NCI-H2227 treated with DMSO at 0.1 percent for 48 hours (cell line): ENCODE measurements at places on chromosomes 16 and 17.

DNA sequence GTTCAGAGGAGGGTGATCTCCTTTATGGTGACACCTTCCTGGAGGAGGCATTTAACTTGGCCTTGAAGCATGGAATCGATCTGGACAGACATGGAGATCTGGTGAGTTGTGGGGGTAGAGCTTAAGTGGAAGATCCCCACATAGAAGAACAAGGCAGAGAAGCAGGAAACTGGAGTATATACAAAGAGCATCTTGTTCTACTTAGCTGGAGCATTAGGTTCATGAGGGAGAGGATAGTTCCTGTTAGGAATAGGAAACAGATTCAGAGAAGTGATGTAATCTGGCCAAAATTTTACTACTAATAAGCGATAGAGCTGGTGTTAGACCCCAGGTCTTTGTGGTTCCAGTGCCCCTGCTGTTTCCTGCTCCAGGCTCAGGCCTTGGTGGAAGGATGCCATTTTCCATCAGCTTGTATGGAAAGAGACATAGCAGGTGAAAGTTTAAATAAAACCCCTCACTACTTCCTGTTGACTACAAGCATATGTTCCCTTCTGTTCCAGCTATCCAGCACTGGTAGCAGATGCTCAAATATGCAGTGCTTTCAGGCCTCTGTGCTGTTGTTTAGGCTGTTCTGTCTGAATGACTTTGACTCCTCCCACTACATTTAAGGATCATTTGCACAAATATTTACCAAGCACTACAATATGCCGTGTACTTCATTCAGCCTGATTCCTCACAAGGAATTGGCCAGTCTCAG is 9.4 kb downstream of the RPAIN start:
- no peak for DNase-seq

- no peak for DNase-seq
Measured at GRCh38 chr17:80236911-80237310, 16.7 kb downstream of the SLC26A11 start.

GRCh38 chr16:77788181-77789084 is at the start of gene VAT1L:
Gene VAT1L (plus strand): TSS chr16:77788564. CDS start chr16:77788683, 119 bp downstream.
- DNase-seq: peak; percentile 38

DNA sequence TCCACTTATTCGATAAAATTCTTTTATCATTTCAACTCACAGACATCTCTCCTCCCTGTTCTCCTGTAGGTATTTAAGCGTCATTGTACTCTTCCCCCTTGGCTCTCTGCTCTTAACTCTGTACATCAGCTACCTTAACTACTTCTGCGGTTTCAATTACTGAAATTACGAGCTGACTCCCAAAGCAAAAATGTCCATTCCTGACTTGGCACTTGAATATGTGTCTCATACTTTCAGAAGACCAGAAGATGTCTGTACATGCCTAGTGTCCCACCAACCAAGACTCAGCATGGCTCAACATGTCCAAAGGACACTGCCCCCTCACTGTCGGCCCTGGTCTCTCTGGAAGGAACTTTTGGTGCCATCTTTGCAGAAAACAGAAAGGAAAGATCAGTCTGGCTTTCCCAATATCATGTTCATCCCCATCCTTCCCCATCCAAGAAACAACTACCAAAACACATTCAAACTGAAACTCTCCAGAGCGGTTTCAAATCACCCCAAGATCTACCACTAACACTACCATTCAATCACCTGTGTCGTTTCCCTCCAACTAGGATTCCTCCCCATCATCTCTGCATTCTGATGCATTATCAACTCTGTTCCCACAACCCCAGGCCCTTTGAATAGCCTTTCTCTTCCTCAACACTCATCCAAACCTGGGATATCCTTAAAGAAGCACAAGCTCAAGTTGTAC is 74.9 kb downstream of the ZFHX3 start:
- no peak for DNase-seq

DNA sequence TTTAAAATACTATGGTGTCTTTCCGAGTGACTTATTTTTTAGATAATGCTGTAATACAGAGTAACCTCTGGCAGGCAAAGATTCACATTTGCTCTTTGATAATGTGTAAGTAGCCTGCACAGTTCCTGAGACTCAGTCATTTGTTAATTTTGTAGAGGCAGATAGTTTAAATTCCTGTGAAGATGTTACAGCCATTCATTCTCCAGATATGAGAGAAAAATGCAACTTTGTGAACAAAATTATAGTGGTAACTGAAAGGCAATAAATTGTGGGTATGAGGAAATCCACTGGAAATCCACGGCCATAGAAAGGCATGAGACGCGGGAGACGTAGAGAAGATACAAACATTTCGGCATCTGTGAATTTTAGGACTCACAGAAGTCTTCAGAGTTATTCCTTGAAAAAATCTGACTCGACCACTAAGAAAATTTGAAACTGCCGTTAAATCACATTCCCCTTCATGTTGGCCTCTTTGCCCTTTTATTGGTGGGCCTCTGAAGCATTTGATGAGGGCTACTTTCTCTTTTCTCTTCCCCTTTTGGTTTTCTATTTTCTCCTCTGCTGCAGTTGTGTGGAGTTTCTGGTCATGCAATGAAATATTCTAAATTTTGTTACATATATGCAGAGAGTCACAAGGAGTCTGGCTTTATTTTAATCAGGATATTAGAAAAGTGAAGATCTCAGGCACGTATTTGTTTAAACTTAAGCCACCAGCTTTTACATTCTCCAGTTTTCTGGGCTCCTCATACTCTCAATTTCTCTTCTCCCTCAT is 18.8 kb downstream of the HS3ST3A1 start:
- DNase-seq: no peak

DNA sequence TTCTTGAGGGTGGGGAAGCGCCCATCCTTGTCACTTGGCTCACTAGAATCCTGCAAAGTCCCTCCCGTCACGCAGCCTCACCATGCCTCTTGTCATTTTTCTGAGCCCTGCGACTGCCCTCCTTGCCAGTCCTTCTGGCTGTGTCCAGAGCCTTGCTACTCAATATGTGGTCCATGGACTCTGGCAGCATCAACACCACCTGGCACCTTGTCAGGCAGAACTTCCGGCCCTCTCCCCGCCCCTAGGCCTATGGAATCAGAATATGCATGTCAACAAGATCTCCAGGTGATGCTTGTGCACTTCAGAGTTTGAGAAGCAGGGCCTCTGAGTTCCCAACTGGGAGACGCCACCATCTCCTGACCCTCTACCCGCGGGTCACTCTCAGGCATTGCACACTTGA is 12.1 kb downstream of the PIMREG start:
- no peak for DNase-seq

- no peak for DNase-seq
Measured at GRCh38 chr16:1917665-1918350, 407 bp downstream of the HS3ST6 start.
